ENCODE measurements at places on chromosomes 3 and 15.

DNA sequence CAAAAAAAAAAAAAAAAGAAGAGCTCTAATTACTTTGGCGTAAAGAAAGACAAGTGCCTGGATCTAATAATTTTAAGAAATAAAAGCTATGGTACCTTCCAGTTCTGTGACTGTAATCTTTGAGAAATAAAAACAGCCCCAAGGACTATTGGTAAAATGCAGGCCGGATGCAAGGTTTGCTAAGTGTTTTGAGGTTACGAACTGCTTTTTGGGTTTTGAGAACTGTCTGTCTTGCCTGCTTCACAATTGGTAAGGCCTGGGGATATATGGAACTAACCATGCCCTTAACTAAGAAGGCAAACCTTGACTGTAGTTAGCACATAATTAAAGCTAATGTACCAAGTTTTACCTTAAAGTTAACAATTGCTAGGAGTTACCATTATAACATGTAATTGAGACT, 388.4 kb upstream of the CBLB start:
- peak; percentile 57 for DNase-seq

GRCh38 chr3:31053299-31053698, 158.8 kb upstream of the GADL1 start:
- no peak for DNase-seq

DNA sequence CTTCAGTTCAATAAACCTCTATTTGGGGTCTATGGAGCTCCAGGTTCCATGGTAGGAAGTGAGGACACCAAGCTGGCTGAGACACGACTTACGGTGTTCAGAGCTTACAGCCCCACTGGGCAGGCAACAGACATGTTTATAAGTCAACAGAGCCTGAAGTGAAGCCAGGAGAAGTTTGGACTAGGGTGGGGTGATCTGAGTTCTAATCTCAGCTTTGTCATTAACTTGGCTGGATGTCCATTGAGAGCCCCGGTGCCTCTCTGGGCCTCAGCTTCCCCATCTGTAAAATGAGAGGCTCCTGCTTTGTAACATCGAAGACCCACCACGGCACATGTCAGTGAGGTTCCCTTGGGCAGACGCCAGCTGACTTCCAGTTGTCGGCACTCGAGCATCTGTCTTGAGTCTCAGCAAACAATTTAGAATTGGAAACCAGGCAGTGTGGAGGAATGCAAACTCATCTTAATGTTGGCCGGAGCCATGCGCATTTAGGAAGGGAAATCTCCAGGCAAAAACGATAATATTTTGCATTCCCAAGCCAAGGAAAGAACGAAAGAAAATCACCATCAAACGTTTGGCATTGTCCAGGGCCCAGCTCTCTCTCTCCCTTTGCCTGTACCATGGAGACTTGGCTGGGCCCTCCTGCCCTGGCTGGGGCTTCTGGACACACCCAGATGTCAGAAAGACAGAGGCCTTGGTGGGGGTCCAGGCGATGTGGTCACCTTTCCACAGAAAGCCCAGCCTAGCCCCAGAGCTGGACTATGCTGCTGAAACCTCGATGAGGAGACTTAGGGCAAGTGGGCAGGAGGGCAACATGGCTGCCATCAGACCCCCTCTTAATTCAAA, 18.4 kb downstream of the ITGA11 start:
- DNase-seq: no peak

DNA sequence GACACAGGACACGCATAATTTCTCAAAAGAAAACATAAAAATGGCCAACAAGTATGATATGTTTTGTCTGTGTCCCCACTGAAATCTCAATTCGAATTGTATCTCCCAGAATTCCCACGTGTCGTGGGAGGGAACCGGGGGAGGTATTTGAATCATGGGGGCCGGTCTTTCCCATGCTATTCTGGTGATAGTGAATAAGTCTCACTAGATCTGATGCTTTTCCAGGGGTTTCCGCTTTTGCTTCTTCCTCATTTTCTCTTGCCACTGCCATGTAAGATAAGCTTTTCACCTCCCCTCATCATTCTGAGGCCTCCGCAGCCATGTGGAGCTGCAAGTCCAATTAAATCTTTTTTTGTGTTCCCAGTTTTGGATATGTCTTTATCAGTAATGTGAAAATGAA, 12.1 kb upstream of the POU1F1 start:
- DNase-seq: no peak

DNA sequence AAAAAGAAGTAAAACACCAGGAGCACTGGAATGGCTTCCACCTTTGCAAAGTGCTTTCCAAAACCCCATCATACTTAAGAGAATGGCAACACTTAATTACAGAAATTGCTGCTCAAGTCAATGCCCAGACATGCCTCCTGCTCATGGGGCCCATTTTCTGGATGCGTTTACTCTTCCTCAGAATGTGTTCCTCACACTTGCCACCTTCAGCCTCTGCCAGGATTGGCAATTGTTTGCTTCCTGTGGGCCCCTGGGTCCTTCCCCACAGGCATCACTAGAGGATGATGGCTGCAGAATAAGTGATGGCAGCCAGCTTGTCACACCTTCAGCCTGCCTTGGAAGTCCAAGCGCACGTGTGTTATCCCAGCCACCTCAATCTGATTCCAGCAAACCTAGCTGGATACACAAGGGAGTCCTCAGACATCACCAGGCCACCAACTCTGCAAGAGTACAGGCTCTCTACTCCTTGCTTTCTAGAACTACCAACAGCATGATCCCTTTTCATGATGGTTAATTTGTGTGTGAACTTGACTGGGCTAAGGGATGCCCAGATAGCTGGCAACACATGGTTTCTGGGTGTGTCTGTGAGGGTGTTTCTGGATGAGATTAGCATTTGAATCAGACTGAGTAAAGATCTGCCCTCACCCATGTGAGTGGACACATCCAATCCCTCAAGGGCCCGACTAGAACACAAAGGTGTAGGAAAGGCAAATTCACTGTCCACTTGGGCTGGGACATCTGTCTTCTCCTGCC, 4.9 kb upstream of the NUP210 start:
- DNase-seq: no peak

GRCh38 chr15:80597076-80597475, 98.0 kb upstream of the ABHD17C start:
- DNase-seq: no peak

GRCh38 chr3:94167796-94168195, 104.9 kb downstream of the NSUN3 start:
- DNase-seq: no peak

GRCh38 chr3:135891121-135891520, 74.4 kb upstream of the PPP2R3A start:
- DNase-seq: no peak

DNA sequence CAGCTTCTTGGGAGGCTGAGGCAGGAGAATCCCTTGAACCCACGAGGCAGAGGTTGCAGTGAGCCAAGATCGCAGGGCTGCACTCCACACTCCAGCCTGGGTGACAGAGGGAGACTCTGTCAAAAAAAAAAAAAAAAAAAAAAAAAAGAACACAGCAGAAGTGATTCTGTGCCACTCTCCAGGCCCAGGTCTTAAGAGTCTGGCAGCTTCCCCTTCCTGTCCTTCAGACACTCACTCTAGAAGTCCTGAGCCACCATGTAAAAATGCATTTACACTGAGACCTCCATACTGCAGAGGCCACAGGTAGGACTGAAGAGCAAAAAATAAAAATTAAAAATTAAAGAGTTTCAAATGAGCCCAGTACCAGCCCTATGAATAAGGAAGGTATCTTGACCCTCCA, 11.8 kb upstream of the CDV3 start:
- no peak for DNase-seq

DNA sequence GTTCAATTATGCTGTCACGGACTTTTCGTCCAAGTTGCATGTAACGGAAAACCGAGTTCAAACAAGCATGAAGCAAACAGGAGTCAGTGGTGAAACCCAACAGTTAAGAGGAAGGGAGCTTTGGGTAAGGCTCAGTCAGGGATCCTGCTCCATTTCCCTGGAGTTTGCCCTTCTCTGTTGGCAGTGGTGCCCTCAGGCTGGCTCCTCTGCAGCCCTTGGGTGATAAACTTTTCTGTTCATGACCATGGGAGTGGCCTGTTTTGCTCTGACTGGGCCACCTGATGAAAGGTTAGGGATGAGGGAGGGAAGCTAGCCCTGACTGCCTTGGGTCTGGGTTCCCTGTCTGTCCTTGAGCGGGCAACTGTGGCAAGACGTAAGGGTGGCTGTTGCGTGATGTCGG, 16.1 kb downstream of the CHAC1 start:
- DNase-seq: no peak

DNA sequence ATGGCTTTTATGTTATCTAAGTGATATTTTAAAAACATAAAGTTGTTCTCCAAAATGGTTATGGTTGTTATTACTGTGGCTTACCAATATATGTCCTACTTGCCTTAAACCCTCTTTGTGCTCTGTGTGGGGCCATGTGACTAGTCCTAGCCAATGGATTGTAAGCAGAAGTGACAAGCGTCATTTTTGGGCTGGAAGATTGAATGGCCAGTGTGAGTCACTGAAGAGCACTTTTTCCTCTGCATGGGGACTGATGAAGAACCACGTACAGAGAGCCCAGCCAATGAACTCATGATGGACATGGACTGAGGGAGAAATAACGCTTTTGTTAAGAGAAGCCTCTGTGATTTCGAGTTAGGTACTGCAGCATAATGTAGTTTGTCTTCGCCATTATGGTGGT, 332.7 kb downstream of the EDEM1 start:
- peak; percentile 26 for DNase-seq

GRCh38 chr15:98009169-98009568, 48.7 kb downstream of the ARRDC4 start:
- DNase-seq: no peak

- no peak for DNase-seq
Observed at GRCh38 chr3:122409446-122409845, 6.4 kb downstream of the WDR5B start.

DNA sequence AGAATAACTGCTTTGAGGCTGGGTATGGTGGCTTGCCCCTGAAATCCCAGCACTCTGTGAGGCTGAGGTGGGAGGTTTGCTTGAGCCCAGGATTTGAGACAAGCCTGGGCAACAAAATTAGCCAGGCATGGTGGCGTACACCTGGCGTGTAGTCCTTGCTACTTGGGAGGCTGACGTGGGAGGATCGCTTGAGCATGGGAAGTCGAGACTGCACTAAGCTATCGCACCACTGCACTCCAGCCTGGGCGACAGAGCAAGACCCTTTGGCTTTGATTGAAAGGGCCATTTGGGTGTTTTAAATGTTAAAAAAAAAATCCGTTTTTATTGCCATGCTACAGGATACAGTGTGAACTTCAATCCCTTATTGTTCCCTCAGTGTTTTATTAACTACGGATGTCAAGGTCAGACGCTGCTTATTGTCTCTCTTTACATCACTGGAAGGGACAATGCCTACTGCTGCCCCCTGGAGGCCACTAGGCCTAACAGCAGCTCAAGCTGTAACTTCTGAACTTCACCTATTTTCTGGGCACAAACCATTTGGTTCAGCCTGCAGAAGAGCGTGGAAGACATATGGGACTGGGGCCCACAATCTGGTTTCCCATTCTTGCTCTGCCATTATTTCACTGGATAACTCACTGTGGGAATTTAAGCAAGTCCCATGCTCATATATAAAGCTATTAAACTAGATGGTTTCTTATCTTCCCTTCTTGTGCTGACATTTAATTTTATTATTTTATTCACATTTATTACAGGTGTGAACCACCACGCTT, 15.3 kb upstream of the IREB2 start:
- DNase-seq: peak; percentile 82

GRCh38 chr15:68368731-68369435, 63.1 kb downstream of the ITGA11 start:
- no peak for DNase-seq

- DNase-seq: no peak
Observed at GRCh38 chr3:37944391-37944842, 46.2 kb upstream of the VILL start.

GRCh38 chr15:96276438-96277210, 53.9 kb upstream of the NR2F2 start:
- DNase-seq: no peak

DNA sequence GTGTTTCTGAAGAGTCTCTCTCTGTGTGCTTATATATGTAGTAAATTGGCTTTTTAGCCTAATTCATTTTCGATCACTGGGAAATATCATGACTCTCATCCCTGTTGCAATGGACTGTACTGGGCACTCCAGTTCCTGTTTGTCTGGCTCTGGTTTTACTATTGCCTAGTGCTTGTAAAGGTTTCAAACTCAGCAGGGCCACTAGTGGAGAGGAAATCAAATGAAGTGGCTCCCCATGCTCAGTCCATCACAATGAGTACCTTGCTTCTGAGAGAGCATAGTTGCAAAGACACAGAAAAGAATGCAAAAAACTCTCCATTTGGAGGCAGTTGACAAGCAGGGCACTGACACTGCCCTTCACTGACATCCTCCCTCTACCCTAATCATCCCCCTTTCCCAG, 167.8 kb downstream of the TAFA4 start:
- no peak for DNase-seq

GRCh38 chr3:113263020-113263419, 51.7 kb downstream of the BOC start:
- no peak for DNase-seq

GRCh38 chr15:67379530-67379929, 124.9 kb downstream of the IQCH start:
- no peak for DNase-seq

- DNase-seq: no peak
Observed at GRCh38 chr3:175155172-175155571, 296.0 kb downstream of the NAALADL2 start.

DNA sequence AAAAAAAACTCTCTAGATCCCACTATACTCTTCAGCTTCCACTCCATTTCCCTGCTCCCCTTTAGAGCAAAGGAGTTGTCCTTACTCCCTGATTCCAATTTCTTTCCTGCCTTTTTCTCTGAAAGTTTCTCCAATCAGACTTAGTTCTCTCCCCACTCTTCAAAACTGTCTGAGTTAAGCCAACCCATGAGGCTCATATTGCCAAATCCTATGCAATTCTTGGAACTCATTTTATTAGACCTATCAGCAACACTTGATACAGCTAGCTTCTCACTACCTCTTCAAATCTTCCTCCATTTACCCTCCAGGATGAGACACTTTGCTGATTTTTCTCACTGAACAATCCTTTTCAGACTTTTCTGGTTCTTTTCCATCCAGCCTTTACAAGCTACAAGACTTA, 233.1 kb downstream of the THRB start:
- no peak for DNase-seq

DNA sequence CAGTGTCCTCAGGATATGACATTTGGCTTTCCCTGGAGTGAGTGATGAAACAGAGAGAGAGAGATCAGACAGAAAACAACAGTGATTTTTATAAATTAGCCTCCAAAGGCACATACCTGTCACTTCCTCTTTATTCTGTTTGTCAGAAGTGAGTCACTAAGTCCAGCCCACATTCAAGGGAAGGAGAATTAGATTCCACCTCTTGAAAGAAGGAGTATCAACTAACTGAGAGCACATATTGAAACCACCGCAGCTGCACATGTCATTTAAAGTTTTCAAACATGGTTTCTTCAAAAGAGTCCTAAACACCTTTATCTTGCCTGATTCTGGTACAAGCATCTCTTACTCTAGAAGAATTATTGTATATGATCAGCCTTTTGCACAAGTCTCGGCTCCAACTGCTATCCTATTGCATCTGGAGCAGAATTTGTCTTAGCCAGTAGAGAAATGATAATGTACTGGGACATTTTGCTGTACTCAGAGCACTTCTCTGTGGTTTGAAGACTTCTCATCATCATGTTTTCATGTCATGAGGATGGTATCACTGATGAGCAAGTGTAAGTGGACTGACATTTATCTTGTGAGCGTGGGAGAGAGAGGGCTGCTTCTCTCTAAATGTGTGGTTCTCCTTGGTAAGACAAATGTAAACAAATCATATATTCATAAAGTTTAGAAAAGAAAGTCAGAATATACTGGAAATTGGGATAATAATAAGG, 338.9 kb upstream of the CFAP20DC start:
- DNase-seq: no peak
